ENCODE measurements at places on chromosomes 2 and 18. TPM values are rescaled to one million over a fixed set of nuclear protein-coding genes. Genes with fewer than 3 reads are reported as not detected.

The RASGRP3 gene
- total RNA-seq, result 3.1 TPM

The PAIP2B gene
- total RNA-seq, result 5.3 TPM

The TCF7L1 gene
- 0.16 TPM for total RNA-seq

The HOXD10 gene
- not detected for total RNA-seq

The TUBA4B gene
- total RNA-seq, result not detected

The TEKT4 gene
- not detected for total RNA-seq

The CAMKMT gene
- 26.5 TPM for total RNA-seq

The LRRTM4 gene
- total RNA-seq, result not detected

The ALMS1 gene
- total RNA-seq, result 16.5 TPM

The PRPF40A gene
- 127 TPM for total RNA-seq

The CCDC141 gene
- 5.3 TPM for total RNA-seq

The IFIH1 gene
- total RNA-seq, result 37.8 TPM

The CFAP53 gene
- total RNA-seq, result 0.97 TPM

The LOXHD1 gene
- 0.05 TPM for total RNA-seq

The IL36B gene
- total RNA-seq, result not detected

The TACR1 gene
- not detected for total RNA-seq

The GALNT14 gene
- 0.81 TPM for total RNA-seq

The CRYBA2 gene
- not detected for total RNA-seq

The ANKRD62 gene
- total RNA-seq, result not detected

The HIBCH gene
- total RNA-seq, result 15.2 TPM

The TNFAIP6 gene
- not detected for total RNA-seq

The HNRNPA3 gene
- total RNA-seq, result 148 TPM

The TBR1 gene
- total RNA-seq, result 0.05 TPM

Measured in activated T-cell treated with anti-CD3 and anti-CD28 coated beads, Interleukin-2, amount 50 U/mL, for 72 hours (primary cell).